ENCODE measurements at places on chromosomes 2 and 18.

- DNase-seq = no peak
These were observed 21.6 kb downstream of the KANSL3 start for GRCh38 chr2:96616535-96616934.

DNA sequence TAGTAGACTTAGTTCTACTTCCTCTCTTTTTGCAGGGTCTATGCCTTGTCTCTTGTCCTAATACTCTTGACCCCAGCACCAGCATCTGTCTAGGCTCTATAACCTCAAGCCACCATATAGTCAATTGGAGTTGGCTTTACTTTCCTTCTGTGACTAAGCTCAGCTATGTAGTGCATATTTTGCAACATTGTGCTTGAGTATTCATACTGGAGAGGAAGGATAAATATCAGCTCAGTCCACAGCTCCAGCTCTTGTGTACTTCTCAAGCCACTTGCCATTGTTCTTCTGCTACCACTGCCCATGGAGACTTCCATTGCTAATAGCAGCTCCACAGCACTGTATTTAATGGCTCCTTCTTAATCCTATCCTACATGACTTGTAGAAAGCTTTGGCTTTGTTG, 35.5 kb upstream of the CD28 start:
- DNase-seq = no peak

GRCh38 chr2:122390406-122390805, 635.0 kb downstream of the TSN start:
- DNase-seq = no peak

DNA sequence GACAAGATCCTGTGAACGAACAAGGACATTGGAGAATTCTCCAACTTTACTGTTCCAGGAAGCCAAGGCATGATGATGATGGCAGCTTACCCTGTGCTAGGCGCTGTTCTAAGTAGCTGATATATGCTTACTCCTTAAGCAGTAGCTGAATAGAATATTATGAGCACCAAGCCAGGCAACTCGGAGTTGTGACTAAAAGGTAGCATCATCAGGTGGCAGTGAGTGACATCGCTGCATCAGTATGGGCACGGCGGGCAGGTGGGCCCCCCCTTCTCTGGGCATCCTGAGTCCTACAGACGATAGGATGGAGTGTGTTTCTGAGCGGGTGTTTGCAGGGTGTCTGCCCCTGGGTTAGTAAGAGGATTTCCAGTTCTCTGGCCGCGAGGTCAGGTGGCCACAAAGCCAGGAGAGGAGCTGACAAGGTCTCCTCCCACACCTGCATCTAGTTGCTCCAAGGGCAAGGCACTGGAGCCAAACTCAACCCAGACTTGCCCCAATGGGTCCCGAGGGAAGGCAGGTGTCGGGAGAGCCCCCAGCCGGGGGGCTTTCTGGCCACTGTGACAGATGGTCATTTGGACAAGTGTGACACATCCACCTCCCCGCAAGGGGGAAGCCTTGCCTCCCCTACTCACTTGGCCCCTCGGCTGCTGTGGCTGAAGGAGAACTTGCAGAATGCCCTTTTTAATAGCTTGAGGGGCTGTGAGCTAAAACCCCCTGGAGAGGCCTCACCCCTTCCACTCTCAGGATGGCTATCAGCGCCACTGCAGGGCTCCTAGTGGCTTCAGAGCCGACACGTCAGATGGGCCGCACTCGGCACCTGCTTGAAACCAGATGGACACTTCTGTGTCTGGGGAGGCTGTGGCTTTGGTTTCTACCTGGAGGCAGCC, 55.5 kb downstream of the CRACDL start:
- DNase-seq = no peak

- DNase-seq = no peak
These were observed 1357.5 kb upstream of the CELF4 start for GRCh38 chr18:38923126-38923525.

DNA sequence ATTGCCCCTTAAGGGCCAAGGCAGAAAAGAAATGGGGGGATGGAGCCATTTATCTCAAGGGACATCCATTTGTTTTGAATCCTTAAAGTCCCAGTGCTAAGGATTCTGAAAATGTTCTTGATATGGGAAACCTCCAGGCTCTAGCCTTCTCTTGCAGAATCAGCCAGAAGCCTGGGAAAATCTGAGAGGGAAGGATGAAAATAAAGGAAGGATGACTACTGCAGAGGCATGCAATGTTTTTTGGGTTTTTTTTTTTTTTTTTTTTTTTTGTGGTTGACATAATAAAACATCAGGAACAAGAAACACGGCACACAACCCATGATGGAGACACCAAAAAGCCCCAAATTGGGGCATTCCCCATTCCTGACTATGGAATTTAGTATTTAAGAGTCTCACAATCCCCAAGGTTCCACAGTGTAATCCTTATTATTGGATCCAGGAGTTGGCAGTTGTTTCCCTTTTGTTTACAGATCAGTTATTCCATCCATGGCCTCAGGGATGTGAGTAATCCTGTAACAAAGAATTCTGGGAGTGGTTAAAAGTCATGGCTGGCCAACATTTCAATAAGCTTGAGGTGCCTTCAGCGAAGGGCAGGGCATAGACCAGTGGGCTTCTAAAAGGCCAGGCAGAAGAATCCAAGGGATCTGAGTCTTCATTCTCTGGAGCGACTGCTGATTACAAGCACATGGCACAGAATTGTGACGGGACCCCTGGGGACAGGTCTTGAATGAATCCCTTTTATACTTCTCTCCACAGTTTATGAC, 337.5 kb downstream of the GULP1 start:
- DNase-seq = peak; percentile 34

GRCh38 chr2:95351598-95351915, 51.0 kb upstream of the FAHD2A start:
- no peak for DNase-seq

- DNase-seq = no peak
These were observed 59.5 kb downstream of the LHCGR start for GRCh38 chr2:48695991-48696390.

DNA sequence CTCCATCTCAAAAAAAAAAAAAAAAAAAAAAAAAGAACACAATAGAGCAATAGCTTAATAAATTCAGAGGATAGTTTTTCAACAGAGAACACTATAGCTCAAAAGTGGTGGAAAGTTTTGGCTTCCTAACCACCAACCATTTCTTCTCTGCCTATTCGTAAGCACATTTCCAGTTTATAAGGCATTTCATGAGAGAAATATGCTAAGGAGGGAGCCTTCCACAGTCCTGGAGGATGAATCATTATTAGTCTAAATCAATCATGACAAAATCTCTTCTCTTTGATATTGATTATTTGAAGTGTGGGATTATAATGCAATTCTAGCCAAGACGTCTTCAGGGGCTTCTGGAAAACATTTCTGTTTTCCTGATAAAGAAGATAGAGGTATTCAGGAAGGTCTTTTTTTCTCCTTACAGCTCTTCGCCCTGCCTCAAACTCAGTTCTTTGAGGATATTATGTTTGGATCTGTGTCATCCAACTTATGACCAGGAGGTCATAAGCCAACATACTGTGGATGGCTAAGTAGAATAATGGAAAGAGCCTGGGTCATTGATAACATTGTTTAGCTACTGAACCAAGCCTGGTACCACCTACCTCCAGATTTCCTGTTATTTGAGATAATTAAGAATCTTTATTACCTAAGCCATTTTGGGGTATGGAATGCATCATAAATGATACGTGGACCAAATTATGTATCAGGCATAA, 207.3 kb downstream of the TRIB2 start:
- no peak for DNase-seq

GRCh38 chr2:137938204-137938603, 26.1 kb upstream of the HNMT start:
- peak; percentile 46 for DNase-seq

DNA sequence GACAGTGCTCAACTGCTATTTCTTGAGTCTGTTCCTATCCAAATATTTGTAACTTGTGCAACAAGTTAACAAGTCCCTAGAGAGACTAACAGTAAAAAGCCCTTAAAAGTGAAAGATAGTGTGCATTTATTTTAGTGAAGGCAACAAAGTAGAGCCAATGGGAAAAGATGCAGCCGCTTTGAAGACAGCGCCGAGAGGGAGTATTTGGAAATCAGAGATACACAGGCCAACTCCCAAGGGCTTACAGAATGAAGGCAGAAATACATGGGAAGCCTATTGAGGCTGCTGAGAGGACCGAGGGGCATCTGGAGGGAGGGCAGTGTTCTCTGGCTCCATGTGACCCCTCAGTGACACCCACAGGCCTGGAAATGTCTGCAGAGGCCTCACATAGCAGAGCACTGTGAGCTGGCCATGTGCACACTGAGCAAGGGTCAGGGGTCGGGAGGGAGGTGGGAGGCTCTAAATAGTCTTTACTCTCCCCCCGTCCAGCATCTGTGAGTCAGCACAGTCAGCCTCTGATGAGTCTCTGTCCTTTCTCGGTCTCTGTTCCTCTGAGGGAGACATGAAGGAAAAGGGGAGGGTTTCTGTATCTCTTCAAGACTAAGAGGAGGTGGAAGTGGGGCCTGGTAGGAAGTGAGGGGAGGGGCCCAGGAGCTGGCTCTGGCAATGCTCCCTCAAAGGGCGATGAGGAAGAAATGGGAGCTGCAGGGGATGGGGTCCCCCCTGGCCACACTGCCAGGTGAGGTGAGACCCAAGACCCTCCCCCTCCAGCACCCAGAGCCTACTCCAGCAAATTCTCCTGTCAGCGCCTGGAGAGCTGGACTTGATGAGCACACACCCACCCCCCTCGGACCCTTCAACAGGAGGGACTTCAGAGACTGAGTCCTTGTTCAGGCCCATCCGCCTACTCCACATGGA, 133.6 kb downstream of the SP3 start:
- DNase-seq = peak; percentile 58

DNA sequence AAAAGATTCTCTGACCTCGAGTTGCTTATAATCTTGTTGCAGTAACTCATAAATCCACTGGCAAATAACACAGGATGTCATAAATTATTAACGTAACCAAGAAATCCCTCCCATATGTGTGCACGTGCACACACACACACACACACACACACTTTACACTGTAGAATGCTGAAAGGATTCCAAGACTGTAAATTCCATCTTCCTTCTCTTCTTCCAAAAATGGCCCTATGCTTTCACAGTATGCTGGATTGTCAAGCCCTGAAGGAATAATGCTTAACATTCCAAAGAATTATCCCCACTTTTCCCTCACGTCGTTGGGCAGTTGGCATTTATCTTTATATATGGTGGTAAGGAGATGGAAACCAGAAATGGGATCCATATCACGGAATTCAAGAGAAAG, 117.5 kb upstream of the CRIM1 start:
- no peak for DNase-seq

DNA sequence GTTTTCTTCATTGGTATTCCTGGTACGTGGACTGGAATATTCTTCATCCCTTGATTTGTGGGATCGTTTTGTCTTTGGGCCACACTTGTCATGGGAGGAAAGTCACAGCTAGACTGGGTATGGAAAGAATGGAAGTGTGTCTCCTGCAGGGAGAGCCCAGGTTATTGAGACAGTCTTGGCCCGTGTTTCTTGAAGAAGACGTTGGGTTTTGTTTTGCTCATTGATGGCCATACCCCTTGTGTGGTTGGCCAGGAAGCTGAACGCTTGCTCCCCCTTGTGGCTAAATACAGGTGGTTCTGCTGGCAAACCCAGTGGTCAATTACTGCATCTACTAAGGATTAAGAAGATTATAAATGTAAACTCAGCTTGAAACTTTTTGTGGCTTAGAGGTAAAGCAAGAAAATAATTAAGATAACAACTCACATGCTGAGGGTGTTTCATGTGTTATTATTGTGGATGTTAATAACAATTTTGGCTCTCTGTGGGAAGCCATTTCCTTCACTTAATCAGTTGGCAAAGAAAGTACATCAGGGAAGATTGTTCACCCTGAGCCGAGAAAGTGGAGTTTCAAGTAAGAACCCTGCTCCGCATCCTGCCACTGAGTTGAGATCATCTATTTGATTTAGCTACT, 91.8 kb downstream of the NEDD4L start:
- DNase-seq = peak; percentile 57

- DNase-seq = no peak
These were observed 25.3 kb upstream of the BZW1 start for GRCh38 chr2:200786423-200786822.

GRCh38 chr2:108243566-108243965, 3.8 kb downstream of the SULT1C3 start:
- no peak for DNase-seq

DNA sequence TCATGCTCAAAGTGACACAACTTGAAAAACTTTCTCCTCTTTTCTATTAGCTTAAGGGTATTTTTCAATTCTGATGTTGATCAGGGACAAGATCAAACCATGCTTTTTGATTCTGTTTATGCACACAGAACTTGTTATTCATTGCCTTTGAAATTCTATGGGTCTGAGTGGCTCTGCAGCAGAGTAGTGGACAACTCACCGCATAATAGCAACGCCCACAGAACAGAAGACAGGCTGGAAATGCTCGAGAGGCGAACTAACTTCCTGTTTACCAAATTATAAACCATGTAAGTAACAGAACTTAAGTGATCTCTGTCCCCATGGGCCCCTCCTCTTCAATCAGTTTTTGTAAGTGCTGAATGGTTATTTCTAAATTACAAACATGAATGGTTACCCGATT, 131.2 kb downstream of the CBLN2 start:
- no peak for DNase-seq

DNA sequence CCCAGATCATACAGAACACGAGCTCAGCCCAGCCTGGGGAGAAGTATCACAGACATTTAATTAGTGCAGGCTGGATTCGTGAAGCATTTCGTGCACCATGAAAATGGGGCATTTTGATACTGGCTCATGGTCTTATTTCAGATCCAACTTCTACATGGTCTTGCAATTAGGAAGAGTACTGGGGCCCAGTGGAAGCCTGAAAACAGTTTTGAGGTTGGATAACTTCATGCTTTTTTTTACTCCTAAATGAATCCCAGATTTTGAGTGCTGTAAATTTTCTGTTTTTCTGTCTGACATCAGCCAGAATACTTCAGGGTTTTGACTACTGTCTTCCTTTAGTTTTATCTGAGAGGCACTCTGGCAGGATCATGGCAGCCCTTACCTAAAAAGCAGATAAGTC, 160.1 kb downstream of the GFPT1 start:
- DNase-seq = no peak

GRCh38 chr18:7856733-7857132, 289.6 kb downstream of the PTPRM start:
- DNase-seq = peak; percentile 73

DNA sequence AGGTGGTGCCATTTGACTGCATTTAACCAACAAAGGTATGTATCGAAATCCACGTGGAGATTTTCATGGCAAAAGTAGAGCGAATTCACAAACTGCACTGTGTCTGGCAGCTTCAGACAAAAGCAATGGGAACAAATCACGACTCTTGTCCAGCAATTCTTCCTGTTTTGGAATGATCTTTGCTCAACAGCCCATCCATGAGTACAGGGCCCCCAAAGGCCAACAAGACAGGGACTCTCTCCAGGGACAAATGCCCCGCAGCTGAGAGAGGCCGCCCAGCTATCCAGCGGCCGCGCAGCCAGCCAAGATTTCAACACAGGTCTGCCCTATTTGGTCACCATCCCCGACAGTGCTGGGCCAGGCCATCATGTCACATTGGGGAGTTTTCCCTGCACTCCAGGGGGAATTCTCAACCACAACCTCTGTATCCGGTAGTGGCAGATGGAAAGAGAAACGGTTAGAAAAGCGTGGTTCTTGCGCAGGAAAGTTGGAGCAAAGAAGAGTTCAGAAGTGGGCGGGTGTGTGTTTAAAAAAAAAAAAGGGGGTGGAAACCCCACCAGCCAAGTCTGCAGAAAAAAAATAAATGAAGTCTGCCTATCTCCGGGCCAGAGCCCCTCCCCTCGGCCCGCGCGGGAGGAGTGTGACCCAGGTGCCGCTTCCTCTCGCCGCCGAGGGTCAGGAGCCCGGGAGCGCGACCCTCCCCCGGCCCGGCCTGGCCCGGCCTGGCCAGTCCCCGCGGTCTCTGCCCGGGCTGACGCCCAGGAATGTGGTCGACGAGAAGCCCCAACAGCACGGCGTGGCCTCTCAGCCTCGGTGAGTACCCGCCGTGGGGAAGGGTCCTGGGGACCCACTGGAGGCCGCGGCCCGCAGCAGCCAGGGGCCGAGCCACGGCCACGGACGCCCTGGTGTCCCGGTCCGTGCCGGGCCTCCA, at the start of gene GYPC:
Gene GYPC (plus strand): TSS at position 659 of the 931 bp plus-strand sequence. CDS start 106 bp downstream, at position 765.
- peak; percentile 56 for DNase-seq

All from brain microvascular endothelial cell (primary cell).